ENCODE measurements at places on chromosomes 13 and 19.

- DNase-seq = no peak
Observed at GRCh38 chr13:54597540-54598088, 1569.0 kb downstream of the OLFM4 start.

- DNase-seq = no peak
Observed at GRCh38 chr13:94261163-94261562, 218.3 kb downstream of the DCT start.

DNA sequence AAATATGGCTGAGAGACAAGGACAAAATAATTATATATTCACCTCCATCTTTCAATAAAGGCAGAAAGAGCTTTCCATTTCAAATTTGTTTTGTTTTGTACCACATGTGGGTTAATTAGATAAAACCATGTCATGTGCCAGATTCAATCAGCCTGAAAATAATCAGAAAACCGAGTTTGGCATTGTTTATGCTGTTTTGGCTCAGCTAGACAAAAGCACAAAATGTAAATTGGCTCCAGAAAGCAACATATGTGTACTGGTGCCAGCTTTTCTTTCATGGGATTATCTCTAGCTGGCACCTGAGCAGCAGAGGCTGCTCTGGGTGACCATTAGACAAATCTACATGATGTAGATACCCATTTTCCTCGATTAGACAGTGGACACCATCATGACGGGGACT, 9.2 kb upstream of the DNAJC15 start:
- no peak for DNase-seq

GRCh38 chr19:38721979-38722773, 22.1 kb downstream of the CAPN12 start:
- DNase-seq = no peak

DNA sequence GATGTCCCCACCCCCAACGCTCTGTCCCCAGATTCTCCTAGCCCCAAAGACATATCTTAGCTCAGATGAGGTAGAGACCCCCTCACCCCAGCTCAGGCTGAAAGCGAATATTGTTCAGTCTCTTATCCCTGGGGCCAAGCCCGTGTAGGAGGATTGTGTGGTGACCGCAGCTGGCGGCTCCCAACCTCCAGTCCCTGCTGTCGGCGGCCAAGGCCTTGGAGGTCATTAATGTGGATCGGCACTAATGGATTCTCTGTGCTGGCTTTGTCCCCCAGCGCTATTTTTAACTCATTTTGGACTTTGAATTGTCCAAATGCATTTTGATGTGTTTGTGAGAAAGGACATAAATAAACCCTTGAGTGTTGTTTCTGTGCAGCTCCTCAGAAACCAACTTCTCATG, 124.2 kb downstream of the UQCRFS1 start:
- no peak for DNase-seq
